ENCODE measurements at places on chromosomes 4 and X. TPM values are rescaled to one million over a fixed set of nuclear protein-coding genes. Genes with fewer than 3 reads are reported as not detected.

GRCh38 chr4:155539746-155540145 lies 126.9 kb upstream of the GUCY1A1 start:
- DNase-seq = peak; percentile 20

GRCh38 chr4:107619066-107619465 lies 101.0 kb downstream of the PAPSS1 start:
- peak; percentile 39 for DNase-seq

DNA sequence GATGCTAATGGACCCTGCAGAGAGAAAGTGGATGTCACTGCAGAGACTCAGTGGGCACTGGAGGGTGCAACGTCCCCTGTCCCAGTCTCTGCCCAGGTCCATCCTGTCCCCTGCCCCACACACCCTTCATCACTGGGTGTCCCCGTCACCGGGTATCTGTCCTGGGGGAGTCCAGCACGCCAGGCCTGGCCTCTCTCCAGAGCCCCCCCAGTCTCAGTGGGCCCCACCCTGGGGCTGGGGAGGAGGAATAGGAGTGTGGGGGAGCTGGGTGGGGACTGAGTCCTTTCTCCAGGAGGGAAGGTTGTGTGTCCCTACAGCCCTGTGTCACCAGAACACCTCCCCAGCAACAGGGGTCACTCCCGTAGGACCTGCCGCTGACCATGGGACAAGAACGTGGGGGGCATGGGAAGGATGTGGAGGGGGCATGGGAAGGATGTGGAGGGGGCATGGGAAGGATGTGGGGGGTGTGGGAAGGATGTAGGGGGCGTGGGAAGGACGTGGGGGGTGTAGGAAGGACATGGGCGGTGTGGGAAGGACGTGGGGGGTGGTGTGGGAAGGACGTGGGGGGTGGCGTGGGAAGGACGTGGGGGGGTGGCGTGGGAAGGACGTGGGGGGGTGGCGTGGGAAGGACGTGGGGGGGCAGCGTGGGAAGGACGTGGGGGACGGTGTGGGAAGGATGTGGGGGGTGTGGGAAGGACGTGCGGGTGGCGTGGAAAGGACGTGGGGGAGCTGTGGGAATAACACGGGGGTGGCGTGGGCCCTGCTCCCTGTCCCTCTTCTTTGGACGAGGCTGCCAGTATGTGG lies 21.0 kb upstream of the SPON2 start:
- no peak for DNase-seq

- peak; percentile 29 for DNase-seq
Measured at GRCh38 chrX:81120936-81121371, 80.8 kb downstream of the HMGN5 start.

DNA sequence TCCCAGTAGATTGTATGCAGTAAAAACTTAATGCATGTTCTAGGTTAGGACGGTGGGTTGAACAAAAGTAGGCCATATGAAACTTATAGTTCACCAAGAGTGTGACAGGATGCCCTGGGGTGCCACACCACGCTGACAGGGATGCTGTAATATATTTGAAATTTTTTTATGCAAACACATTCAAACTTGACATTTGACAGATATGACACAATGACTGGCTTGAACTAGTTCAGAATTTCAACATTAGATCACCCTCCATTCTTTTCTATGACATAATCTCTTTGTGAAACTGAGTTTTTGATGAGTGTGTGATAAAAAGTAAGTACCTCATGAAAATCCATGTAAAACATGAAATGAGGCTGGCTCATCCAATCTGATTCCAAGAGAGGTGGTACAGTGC lies 198.4 kb downstream of the PALLD start:
- no peak for DNase-seq

- DNase-seq = no peak
Measured at GRCh38 chrX:154308108-154308946, 12.7 kb downstream of the TKTL1 start.

Gene NUP62CL
- total RNA-seq = 14.8 TPM

Gene SATL1
- total RNA-seq = not detected
